Transverse colon (tissue), 4 donors: ENCODE measurements at places on chromosomes 6 and 20. TPM values are rescaled to one million over a fixed set of nuclear protein-coding genes. Genes with fewer than 3 reads are reported as not detected.

DNA sequence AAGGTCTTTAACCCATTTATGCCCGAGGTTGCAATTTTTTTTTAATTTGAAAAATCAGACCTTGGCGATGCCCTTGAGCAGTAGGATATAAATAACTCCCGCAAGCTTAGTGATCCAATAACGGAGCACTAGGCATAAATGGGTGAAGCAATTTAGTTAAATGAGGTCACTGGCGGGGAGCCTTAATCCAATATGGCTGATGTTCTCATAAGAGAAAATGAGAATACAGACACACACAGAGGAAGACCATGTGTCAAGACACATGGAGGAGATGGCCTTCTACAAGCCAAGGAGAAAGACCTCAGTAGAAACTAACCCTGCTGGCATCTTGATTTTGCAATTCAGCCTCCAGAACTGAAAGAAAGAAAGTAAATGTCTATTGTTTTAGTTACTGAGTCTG lies 735 bp downstream of the SIRPG start:
- DNase-seq: no peak

- no peak for DNase-seq
These were observed 988.2 kb upstream of the MAP3K7 start for GRCh38 chr6:91575032-91575431.

- DNase-seq: no peak
These were observed 40.0 kb upstream of the KCNK16 start for GRCh38 chr6:39362487-39362865.

DNA sequence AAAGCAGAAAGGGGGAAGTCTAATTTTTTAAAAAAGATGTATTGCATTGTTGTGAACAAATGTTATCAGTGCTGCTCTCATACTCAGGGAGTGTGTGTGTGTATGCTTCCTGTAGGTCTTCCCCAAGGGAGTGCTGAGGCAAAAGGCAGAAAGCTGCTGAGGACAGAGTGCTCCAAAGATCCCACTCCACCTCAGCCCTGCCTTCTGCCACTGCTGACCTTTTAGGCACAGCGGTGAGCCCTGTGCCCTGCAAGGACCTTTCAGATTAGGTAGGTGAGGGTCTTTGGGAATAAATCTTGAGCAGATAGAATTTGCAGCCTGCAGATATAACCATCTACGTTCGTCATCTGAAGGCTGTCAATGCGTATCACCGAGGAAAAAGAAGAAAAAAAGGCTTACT lies 756.4 kb upstream of the MMS22L start:
- DNase-seq: no peak

GRCh38 chr6:27752038-27752885 lies 159.9 kb downstream of the OR2B2 start:
- peak; percentile 50 for DNase-seq

Gene MUCL3
- total RNA-seq: not detected

- no peak for DNase-seq
These were observed 380.7 kb upstream of the BTBD3 start for GRCh38 chr20:11537032-11537431.
